ENCODE measurements at places on chromosomes 4 and X.

DNA sequence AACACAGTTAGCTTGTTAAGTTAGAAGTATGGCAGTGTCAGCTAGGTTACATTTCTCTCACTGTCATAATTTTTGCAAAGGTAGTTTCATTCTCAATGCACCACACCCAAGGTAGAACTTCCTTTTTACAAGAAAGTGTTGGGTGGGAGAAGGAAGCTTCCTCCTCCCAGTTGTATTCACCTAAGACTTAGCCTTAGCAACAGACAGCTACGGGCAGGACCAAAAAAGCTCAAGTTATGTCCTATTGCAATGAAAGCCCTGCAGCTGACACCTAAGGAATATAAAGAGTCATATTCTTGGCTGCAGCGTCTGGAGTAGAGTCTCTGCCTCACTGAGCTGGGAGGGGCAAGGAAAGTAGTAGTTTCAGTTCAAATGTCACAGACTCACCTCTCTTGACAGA, 25.1 kb upstream of the PRDM8 start:
- peaks cover 40% of the 10 kb centered on the region for H3K4me1 ChIP-seq
- peak overlapping the region; percentile 31 for H3K4me3 ChIP-seq
- H3K36me3 ChIP-seq: no peaks in the 10 kb centered on the region

GRCh38 chrX:39559229-39559628, 538.5 kb downstream of the BCOR start:
- H3K4me1 ChIP-seq: no peaks in the 10 kb centered on the region
- H3K27me3 ChIP-seq: no peaks in the 10 kb centered on the region
- H3K27ac ChIP-seq: no peak overlapping the region
- H3K4me3 ChIP-seq: no peak overlapping the region

DNA sequence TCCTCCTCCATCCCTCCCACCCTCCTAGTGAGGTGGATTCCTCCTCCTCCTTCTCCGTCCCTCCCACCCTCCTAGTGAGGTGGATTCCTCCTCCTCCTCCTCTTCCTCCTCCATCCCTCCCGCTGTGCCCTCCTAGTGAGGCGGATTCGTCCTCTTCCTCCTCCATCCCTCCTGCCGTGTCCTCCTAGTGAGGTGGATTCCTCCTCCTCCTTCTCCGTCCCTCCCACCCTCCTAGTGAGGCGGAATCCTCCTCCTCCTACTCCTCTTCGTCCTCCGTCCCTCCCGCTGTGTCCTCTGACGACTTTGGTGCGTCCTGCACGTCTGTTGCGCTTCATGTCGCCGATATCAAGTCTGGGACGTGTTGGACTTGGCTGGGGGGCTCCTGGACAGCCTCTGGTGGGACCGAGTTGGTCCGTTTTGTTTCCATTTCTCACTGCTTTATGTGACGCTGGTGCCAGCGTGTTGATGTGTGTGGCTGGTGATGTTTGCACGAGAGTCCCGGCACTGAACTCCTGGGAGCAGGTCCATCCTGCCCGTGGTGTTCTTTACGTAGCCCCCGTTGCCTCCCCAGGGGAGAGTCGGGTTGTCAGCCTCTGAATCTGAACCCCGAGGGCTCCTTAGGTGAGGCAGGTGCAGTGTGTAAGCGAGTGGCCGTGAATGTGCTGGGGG, 5.4 kb downstream of the AKAP17A start:
- DNase-seq: no peak
- peaks cover 7% of the 10 kb centered on the region for H3K4me1 ChIP-seq
- peaks cover 24% of the 10 kb centered on the region for H3K36me3 ChIP-seq
- H3K27me3 ChIP-seq: no peaks in the 10 kb centered on the region
- no peak overlapping the region for H3K27ac ChIP-seq

- H3K27me3 ChIP-seq: no peaks in the 10 kb centered on the region
- peak overlapping the region; percentile 82 for H3K4me3 ChIP-seq
- peak overlapping the region; percentile 88 for H3K27ac ChIP-seq
- H3K36me3 ChIP-seq: peaks cover 32% of the 10 kb centered on the region
- H3K4me1 ChIP-seq: peaks cover 28% of the 10 kb centered on the region
These were observed 6.2 kb downstream of the PLAC8 start for GRCh38 chr4:83108101-83108861.
